Breast epithelium (tissue), 4 donors: ENCODE measurements at places on chromosomes 6 and 20. TPM values are rescaled to one million over a fixed set of nuclear protein-coding genes. Genes with fewer than 3 reads are reported as not detected.
A peak's percentile ranks its signal among the peaks of the same experiment; 100 is the strongest.

The GUCA1A gene
- total RNA-seq, result not detected

The RIPPLY2 gene
- total RNA-seq, result not detected

The LPA gene
- total RNA-seq, result not detected

The SLC22A16 gene
- 0.33 TPM for total RNA-seq

The SYCP2L gene
- 2.2 TPM for total RNA-seq

The SULF2 gene
- total RNA-seq, result 36.3 TPM

The JPH2 gene
- total RNA-seq, result 9.3 TPM

The CALHM4 gene
- total RNA-seq, result not detected

DNA sequence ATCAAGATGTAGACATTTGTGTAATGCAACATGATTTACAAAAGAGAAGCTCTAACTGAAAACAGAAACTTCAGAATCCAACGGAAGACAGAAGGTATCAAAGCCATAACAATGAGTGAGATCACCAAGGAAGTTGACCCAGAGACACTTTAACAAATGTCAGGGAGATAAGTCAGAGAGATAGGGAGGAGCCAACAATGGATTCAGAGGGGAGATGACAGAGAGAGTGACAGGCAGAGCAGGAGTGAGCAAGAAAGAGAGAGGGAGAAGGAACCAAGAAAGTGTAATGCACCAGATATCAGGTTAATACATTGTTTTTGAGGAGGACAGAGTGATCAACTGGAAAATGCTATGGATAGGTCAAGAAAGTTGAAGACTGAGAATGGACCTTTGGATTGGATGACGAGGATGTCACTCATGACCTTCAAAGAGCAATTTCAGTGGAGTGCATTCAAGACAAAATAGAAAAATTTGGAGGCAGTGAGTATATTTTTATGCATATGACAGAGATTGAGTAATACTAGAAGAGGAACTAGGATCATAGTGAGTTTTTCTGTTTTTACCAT lies 86.6 kb downstream of the TRDN start:
- H3K27me3 ChIP-seq, result no peaks in the 10 kb centered on the region
- H3K4me1 ChIP-seq, result no peaks in the 10 kb centered on the region
- H3K27ac ChIP-seq, result no peak overlapping the region
- H3K4me3 ChIP-seq, result no peak overlapping the region
- H3K36me3 ChIP-seq, result no peaks in the 10 kb centered on the region

- H3K27ac ChIP-seq, result no peak overlapping the region
- H3K4me3 ChIP-seq, result no peak overlapping the region
- H3K27me3 ChIP-seq, result no peaks in the 10 kb centered on the region
- no peak for DNase-seq
- no peaks in the 10 kb centered on the region for H3K36me3 ChIP-seq
Measured at GRCh38 chr20:51469578-51470498, 72.7 kb downstream of the NFATC2 start.

DNA sequence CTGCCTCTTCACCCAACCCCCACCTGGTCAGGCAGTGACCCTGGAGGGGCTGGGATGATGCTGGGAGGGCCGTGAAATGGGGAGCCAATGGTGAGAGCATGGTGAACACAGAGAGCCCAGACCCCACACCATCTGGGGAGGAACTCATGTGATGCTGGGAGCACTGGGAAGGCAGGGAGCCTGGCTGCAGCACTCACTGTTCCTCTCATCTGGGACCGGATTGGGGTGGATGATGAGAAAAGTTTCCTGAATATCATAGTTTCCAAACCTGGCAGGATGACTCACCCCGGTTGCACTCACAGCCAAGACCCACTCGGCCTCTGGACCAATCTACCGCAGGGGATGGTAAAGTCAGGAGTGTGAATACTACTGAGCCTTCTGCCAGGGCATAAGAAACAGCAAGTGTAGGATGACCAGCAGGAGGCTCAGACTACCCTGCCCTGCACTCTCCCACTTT lies 21.8 kb downstream of the ULBP1 start:
- H3K4me1 ChIP-seq, result peaks cover 3% of the 10 kb centered on the region
- H3K27ac ChIP-seq, result no peak overlapping the region
- H3K27me3 ChIP-seq, result peaks cover 3% of the 10 kb centered on the region
- H3K36me3 ChIP-seq, result no peaks in the 10 kb centered on the region

DNA sequence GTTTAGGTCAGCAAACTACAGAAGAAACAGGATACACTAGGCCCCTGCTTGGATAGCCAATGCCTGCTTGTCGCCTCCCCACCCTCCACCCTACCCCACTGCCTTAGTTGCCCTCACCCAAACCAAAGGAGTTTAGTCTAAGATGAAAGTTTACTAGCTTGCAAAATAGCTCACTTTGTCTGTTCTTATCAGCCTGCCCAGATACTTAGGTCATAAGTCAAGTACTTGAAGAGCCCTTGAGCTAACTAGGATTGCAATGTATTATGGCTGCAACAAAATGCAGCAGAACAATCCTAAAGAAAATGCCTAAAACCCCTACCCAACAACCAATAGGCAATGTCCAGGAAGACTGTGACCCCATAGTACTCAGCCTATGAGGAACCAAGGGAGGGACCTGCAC lies 7.3 kb upstream of the ENTPD6 start:
- H3K36me3 ChIP-seq, result no peaks in the 10 kb centered on the region
- no peak overlapping the region for H3K4me3 ChIP-seq
- no peak overlapping the region for H3K27ac ChIP-seq
- H3K4me1 ChIP-seq, result peaks cover 4% of the 10 kb centered on the region
- H3K27me3 ChIP-seq, result no peaks in the 10 kb centered on the region

DNA sequence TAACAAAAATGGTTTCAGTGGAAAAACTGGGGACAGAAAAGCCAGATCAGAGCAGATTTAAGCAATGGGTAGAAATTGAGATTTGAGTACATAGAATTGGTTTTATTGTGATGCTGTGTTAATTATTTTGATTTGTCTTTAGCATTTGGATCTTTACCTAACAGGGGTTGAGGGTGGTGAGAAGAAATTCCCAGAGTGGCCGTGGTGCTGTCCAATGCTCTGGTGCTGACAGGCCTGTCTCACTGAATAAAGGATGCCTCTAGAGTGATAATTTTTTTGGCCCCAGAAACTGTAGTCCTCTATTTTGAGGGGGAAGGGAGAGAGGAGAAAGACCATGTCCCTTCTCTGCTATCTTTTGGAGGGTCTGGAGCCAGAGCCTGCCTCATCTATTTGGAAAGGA lies 79.1 kb downstream of the LYRM2 start:
- H3K27me3 ChIP-seq, result no peaks in the 10 kb centered on the region
- no peaks in the 10 kb centered on the region for H3K4me1 ChIP-seq
- no peak for DNase-seq
- H3K36me3 ChIP-seq, result no peaks in the 10 kb centered on the region
- H3K4me3 ChIP-seq, result no peak overlapping the region
- H3K27ac ChIP-seq, result no peak overlapping the region

- DNase-seq, result no peak
- no peaks in the 10 kb centered on the region for H3K4me1 ChIP-seq
- H3K36me3 ChIP-seq, result no peaks in the 10 kb centered on the region
Measured at GRCh38 chr6:24125980-24126379, at the start of gene NRSN1. TSS of gene NRSN1 (plus strand) at chr6:24126215. CDS start at chr6:24134328, 8,113 bp downstream.

DNA sequence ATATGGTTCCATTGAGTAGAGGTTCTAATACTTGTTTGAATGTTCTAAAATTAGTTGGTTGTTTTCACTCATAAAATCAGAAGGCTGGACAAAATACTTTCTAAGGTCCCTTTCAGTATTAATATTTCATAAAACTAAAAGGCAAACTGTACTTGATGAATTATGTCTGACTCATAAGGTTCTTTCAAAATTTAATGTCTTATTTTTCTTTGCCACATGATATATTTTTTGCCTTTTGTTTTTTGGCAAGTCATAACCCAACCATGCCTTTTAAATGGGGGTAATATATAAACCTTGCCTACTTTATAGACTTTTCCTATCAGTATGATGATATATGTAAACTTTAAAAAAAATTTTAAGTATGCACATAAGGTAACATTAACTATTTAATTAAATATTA lies 244.7 kb downstream of the PTPRK start:
- no peaks in the 10 kb centered on the region for H3K4me1 ChIP-seq
- no peak for DNase-seq
- H3K27me3 ChIP-seq, result no peaks in the 10 kb centered on the region
- no peak overlapping the region for H3K4me3 ChIP-seq
- no peaks in the 10 kb centered on the region for H3K36me3 ChIP-seq
- H3K27ac ChIP-seq, result no peak overlapping the region

- no peaks in the 10 kb centered on the region for H3K4me1 ChIP-seq
- DNase-seq, result no peak
- no peak overlapping the region for H3K27ac ChIP-seq
Measured at GRCh38 chr6:29974901-29975560, 32.7 kb downstream of the HLA-A start.

DNA sequence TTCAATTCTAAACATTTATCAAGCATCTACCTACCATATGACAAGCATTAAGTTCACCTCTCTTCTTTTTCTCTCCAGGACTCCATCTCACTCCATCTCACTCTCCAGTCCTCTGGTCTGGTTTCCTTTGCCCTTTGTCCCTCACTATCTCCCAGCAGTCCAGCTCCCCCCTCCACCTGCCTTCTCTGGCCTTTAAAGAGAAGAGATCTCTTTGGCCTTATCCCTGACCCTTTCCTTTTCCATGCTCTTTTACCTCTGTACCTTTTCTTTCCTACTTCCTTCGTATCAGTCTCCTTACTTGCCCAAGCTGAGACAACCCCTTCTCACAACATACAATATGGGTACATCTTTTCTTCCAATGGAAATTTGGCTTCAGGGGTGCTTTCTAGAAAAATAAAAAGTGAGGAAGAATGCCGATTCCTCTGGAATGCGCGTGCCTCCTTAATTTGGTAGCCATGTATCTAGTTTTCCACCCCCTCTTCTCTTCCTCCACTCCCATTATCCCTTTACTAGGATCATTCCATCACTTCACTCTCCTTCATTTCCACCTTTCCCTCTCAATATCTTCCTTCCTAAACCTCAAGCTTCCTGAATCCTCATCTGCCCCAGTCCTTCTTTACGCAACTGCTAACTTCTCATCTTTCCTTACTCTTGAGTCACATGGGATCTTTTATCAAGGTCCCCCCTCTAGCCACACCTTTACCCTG lies 745 bp upstream of the AGPAT1 start:
- H3K36me3 ChIP-seq, result no peaks in the 10 kb centered on the region
- peak overlapping the region; percentile 91 for H3K4me3 ChIP-seq
- H3K27me3 ChIP-seq, result no peaks in the 10 kb centered on the region
- DNase-seq, result no peak
- H3K4me1 ChIP-seq, result peaks cover 34% of the 10 kb centered on the region

- H3K27me3 ChIP-seq, result no peaks in the 10 kb centered on the region
- DNase-seq, result no peak
- H3K27ac ChIP-seq, result no peak overlapping the region
Measured at GRCh38 chr20:38855356-38855755, 49.9 kb downstream of the PPP1R16B start.

GRCh38 chr20:20699144-20699543 lies 13.3 kb downstream of the RALGAPA2 start:
- no peaks in the 10 kb centered on the region for H3K36me3 ChIP-seq
- H3K27ac ChIP-seq, result no peak overlapping the region
- no peaks in the 10 kb centered on the region for H3K27me3 ChIP-seq
- H3K4me1 ChIP-seq, result no peaks in the 10 kb centered on the region
- no peak for DNase-seq
- no peak overlapping the region for H3K4me3 ChIP-seq

DNA sequence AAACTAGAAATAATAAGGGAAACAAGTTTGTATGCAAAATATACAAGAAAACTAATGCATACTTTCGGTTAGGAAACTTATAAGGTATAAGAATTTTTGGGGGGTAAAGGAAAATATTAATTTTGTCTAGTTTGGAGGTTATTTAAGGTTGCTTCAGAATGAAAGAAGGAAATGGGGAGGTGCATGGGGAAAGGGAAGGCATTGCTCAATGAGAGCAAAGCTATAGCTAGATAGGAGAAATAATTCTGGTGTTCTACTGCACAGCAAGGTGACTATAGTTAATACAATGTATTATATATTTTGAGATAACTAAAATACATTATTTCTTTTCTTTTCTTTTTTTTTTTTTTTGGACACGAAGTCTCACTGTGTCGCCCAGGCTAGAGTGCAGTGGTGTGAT lies 5.4 kb upstream of the MYMX start:
- H3K27me3 ChIP-seq, result no peaks in the 10 kb centered on the region
- no peak for DNase-seq
- no peaks in the 10 kb centered on the region for H3K4me1 ChIP-seq
- no peak overlapping the region for H3K4me3 ChIP-seq

- no peaks in the 10 kb centered on the region for H3K27me3 ChIP-seq
- no peaks in the 10 kb centered on the region for H3K36me3 ChIP-seq
- H3K4me1 ChIP-seq, result no peaks in the 10 kb centered on the region
- peak overlapping the region; percentile 91 for H3K4me3 ChIP-seq
Measured at GRCh38 chr6:169723991-169724493, 258 bp downstream of the PHF10 start.

DNA sequence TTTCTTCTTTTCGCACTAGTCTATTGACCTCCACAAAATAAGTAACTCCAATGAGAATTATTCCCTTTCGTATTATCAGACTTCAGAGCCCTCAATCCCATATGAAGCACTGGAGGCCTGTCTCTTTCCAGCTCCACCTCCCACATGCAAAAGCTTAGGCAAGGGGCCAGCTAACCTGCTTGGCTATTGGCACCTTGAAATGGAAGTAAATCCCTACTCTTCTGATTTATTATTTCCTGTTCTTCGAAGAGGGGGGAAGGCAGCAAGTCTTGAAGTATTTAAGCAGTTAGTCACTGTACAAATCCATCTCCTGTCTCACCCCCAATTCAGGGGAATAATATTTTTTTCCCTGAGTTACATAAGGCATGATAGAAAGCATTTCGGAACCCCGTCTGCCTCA lies 577.8 kb downstream of the MAFB start:
- DNase-seq, result no peak
- H3K4me3 ChIP-seq, result no peak overlapping the region
- H3K36me3 ChIP-seq, result no peaks in the 10 kb centered on the region
- no peak overlapping the region for H3K27ac ChIP-seq

DNA sequence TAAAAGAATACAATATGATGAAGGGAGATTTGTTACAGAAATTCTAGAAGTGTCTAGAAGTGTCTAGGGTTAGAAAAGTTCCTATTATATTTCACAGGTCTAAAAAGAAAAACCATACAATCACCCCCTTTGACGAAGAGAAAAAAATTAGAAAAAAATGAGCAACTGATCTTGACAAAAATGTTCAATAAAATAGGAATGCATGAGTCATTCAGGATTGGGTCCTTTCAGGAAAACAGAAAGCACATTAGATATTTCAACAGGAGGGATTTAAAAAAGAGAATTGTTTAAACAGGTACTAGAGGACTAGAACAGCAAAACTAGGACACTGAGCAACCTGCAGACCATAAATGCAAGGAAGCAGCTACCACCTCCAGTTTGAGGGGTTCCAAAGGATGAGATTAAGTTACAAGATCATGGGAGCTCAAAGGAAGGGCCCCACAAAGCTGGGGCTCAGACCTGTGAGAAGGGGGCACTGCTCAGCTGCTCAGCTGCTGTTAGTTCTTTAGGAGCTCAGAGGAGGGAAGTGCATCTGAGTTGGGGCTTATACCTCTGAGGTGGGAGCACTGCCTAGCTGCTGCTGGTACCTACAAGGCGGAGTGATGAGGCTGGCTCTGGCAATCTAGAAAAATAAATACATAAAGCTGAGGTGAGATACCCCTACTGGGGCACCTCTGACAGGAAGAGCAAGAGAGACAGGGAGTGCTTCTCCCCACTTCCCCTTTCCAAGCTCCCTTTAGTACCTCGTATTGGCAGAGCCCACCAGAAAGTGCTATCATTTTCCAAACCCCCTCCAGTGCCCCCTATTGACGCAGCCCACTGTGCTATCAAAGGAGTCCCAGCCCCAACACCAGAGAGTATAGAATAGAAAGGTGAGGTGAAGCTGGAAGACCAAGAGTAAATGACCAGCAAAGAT lies 27.1 kb upstream of the BEND6 start:
- H3K27me3 ChIP-seq, result no peaks in the 10 kb centered on the region
- no peaks in the 10 kb centered on the region for H3K36me3 ChIP-seq
- no peak for DNase-seq
- no peak overlapping the region for H3K27ac ChIP-seq
- H3K4me1 ChIP-seq, result no peaks in the 10 kb centered on the region
